Naive thymus-derived CD4-positive, alpha-beta T cell (primary cell): ENCODE measurements at places on chromosomes 6 and 20.

- no peak for DNase-seq
These were observed 39.3 kb upstream of the DUSP22 start for GRCh38 chr6:252775-253535.

GRCh38 chr20:26354511-26354910 is 657.9 kb upstream of the ZNF337 start:
- DNase-seq = no peak

DNA sequence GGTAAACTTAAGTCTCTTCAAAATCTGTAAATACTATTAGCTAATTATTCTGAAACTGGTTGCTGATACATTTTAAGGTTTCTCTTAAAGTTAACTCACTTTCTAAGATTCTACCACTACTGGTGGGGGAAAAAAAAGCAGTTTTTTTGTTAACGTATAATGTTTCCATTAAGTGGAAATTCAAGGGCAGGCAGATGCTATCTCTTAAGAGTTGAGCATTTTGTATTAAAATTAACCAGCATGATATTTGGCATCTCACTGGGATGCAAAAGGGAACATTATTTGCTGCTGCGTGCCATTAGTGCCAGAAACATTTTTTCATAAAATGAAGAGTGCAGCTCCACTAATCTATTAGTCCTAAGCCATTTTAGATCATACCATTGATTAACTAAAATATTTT is 246.2 kb downstream of the PRKN start:
- DNase-seq = no peak

DNA sequence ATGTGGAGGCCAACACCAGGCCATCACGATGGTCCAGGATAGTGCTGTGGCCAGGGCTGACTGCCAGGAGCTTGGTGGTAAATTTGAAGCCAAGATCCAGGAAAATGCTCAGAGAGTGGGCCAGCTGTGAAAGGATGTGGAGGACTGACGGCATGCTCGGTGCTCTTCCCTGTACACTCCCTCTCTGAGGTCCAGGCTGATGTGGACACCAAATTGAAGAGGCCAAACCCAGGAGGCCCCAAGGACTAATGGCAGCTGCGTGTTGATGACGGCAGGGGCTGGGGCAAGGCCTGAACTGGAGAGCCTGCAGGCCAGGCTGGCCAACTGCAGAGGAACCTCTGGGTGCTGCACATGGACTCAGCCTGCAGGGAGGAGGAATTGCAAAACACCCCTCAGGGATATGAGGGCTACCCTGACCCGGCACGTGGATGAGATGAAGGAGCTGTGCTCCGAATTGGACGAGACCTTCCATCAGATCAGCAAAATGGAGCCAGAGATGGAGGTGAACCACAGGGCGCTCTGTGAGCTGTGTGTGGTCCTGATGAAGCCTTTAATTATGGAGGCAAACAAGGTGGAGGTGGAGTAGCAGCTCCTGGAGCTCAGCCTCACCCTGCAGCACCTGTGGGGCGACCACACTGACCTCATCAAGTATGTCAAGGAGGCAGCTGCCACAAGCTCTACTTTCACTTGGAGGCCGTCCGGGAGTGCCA is 6.9 kb upstream of the RAET1E start:
- DNase-seq = no peak

- no peak for DNase-seq
These were observed 39.9 kb downstream of the PYGB start for GRCh38 chr20:25287631-25288290.

DNA sequence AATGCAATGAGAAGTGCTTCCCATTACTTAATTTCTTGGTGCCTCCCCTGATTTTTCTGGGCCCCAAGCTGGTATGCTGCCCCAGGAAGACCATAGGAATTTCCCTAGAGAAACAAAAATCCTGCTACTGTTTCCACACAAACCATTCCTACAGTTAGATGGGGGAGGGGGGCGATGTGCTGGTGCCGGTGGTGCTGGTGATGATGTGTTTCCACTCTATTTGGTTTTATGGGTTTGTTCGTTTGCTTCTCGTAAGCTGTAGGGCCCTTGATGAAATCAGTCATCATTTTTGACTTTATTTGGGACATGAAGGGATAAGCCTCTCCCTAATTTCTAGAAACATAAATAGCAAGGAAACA is 105.1 kb downstream of the MKKS start:
- no peak for DNase-seq

DNA sequence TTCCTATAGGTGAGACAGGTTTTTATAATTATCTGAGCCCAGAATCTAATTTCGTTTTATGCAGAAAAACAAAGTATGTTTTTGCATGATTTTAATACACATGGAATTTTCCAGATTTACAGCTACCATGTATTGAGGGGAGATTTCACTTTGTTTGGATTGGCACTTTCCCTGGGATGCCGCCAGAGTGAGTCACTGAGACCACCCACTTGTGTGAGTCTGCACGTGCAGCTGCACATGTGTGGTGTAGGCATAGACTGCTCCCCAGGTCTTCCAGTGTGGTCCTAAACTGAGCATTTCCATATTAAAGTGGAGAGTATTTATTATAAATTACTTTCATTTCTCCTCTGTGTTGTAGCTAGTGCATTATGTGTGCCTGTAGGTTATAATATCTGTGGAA is 186.8 kb downstream of the UBE3D start:
- DNase-seq = no peak

DNA sequence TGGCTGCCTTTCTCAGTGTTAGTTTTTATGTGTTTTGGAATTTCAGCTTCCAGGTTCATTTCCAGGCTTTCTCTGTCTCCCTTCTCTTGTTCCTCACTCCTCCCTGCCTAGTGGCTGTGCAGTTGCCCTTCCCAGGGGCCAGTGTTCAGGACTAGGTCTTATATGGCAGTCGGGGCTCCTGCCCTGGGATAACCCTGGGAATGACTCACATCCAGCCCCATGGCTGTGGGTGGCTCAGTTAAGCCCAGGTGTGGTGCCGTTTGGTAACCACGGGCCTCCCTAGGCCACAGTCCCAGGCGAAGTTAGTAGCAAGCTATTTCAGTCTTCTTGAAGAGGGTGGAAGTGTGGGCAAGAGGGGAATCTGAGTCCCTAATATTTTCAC is 57.4 kb upstream of the DDR1 start:
- DNase-seq = no peak

DNA sequence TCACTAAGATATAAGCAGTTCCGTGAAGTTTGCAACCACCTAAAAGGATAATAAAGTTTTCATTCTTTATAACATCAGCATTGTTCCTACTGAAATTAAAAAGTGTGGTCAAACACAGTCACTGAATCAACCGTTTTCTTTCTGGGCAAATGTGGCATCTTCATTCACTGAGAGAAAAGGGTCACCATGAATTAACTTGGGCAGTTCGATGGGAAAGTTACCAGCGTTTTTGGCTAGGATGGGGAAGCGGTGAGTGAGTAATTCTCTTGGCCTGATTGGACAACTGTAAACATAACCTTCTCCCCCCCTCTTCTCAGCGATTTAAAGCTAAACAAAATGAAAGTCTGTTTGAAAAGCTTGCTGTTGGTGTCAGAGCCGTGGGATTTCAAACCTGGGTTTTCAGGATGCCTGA is 181.8 kb downstream of the SASH1 start:
- no peak for DNase-seq

- DNase-seq = no peak
These were observed 29.1 kb upstream of the PKIG start for GRCh38 chr20:44552950-44553908.

DNA sequence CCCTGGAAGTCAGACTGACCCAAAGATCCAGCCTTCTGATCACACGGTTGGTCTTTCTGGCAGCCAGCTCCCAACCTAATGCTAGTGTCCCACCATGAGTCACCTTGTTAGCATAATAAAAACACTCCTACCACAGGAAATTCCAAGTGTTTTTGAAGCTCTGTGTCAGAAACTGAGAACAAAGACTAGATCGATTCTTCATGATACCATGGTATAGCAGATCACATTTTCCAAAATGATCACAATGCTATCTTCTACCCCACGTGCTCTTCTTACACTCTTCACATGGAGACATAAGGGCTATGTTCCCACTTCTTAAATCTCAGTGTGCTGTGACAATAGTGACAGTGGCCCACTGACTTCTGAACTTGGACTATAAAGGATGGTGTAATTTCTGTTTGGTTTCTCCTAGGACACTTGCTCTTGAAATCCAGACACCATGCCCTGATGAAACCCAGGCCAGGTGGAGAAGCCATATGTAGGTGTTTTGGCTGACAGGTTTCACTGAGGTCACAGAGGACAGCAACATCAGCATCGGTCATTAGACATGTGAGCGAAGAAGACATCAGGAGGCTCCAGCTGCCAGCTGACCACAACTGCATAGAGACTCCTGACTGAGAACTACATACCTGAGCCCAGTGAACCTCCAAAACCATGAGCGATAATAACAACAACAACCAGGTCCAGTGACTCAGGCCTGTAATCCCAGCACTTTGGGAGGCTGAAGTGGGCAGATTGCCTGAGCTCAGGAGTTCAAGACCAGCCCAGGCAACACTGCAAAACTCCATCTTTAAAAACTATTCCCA is 57.5 kb downstream of the MKKS start:
- DNase-seq = no peak
